ENCODE measurements at places on chromosomes 11 and 22. TPM values are rescaled to one million over a fixed set of nuclear protein-coding genes. Genes with fewer than 3 reads are reported as not detected.

PAX6 gene
- not detected for total RNA-seq

GRCh38 chr22:30381264-30381663, 5.9 kb downstream of the RNF215 start:
- no peak for DNase-seq

GRCh38 chr22:24153959-24154358, 27.3 kb upstream of the SUSD2 start:
- no peak for DNase-seq

GLYATL1 gene
- not detected for total RNA-seq

GRCh38 chr11:59182457-59183151, 10.7 kb downstream of the DTX4 start:
- DNase-seq: no peak

- DNase-seq: no peak
Measured at GRCh38 chr11:17906436-17906835, 106.4 kb downstream of the SERGEF start.

RFPL3 gene
- total RNA-seq: not detected

CARD18 gene
- not detected for total RNA-seq

GRCh38 chr22:44698531-44699421, 3.2 kb upstream of the PRR5 start:
- DNase-seq: peak; percentile 69

DNA sequence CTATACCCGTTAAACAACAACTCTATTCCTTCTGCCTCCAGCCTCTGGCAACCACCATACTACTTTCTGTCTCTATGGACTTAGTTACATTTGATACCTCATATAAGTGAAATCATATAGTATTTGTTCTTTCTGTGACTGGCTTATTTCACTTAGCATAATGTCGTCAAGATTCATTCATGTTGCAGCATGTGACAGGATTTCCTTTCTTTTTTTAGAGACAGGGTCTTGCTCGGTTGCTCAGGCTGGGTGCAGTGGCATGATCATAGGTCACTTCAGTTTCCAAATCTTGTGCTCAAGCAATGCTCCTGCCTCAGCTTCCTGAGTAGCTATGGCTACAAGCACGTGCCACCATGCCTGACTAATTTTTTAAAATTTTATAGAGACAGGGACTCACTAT, 29.4 kb upstream of the SORL1 start:
- no peak for DNase-seq
